ENCODE measurements at places on chromosomes 12 and 14.

DNA sequence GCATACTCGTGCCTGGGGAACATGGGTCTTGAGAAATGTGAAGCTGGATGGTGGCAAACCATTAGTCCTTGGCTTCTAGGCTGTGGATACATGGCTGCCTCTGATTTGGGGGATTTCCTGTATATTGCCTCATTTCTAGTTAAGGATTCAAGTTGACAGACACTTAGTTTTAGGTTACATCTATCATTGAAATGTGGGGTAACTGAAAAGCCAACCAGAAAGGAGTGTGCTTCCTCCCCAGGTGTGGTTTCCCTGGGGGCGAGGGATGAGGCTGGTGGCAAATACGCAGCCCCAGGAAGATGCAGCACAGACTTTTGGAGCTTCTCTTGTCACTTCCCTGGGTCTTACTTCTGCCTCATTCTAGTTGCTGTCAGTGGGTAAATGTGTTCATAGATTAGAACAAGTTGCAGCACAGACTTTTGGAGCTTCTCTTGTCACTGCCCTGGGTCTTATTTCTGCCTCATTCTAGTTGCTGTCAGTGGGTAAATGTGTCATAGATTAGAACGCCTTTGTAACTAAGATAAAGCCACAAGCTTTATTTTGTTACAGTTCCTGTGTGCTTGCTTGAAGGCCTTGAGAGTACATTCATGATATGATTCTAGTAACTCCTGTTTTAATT lies 85.1 kb downstream of the BORCS5 start:
- DNase-seq = peak; percentile 65

DNA sequence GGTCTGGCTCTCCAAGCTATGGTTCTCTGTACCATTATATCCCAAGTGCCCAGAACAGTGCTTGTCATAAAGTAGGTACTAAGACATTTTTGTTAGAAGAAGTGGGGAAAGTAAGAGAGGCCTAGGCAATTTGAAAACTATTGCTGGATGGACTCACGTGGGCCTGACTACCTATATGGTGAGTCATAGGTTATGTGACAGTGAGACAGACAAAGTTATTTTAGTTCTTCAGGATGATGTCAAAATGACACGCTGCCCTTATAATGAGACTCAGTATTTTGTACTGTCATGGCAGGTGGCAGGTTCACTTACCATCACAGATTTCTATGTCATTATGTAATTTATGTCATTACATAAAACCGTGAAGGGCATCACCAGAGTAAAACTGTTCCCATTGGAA lies 53.1 kb downstream of the PARP11 start:
- DNase-seq = no peak

- no peak for DNase-seq
Observed at GRCh38 chr12:103751171-103751570, 89.9 kb downstream of the NT5DC3 start.

DNA sequence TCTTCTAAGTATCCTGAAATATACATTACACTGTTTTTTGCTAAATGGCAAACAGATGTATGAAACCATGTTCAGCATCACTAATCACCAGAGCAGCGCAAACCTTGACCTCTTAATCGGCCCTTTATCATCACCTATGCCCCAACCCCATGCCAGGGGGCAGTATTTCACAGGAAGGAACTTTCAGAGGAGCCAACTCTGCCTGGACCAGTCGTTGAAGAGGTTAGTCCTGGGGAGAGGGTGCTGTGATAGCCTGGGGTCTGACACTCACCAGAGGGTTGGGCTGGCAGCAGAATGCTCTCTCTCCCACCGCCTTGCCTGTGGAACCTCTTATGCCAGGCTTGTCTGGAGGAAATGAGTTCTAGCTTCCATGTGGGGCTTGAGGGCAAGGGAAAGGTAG lies 411.7 kb downstream of the TMEM117 start:
- DNase-seq = no peak

GRCh38 chr14:54137614-54137961 lies 181.0 kb upstream of the BMP4 start:
- DNase-seq = no peak

- no peak for DNase-seq
Observed at GRCh38 chr12:123850246-123851134, 88.4 kb downstream of the DNAH10 start.

GRCh38 chr12:24246934-24247333 lies 297.5 kb upstream of the SOX5 start:
- DNase-seq = no peak

- no peak for DNase-seq
Observed at GRCh38 chr14:84084056-84084630, 1445.8 kb upstream of the FLRT2 start.

- DNase-seq = no peak
Observed at GRCh38 chr12:104702565-104703139, 245.9 kb downstream of the CHST11 start.

DNA sequence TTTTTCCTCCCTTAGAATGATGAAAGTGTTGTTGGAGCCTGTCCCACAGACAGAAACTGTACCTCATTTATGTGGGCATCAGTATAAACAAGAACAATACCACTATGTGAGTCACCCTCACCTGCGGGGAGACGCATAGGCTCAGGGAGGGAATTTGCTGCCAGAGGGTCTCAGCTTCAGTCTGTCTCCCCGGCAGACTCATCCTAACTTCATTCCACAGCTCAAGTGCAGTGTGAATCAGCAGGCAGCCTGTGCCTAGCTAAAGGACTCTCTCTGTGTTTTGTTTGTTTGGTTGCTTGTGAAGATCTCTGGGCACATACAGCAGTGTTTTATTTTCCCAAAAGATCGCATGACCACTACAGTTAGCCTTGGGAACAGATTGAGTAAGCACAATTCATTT lies 98.9 kb downstream of the PRKCH start:
- DNase-seq = no peak

GRCh38 chr12:108759924-108760323 lies 28.6 kb upstream of the CORO1C start:
- no peak for DNase-seq

Measured in CD4-positive, alpha-beta T cell treated with Interferon alpha-2 for 1 hour (primary cell).